Hematopoietic multipotent progenitor cell treated with erythropoietin and hydrocortisone succinate and interleukin-3 and kit ligand, for 4 days (in vitro differentiated cells): ENCODE measurements at places on chromosomes 7 and 10.

GRCh38 chr10:13851906-13852305 lies 265.1 kb downstream of the PRPF18 start:
- DNase-seq = no peak

DNA sequence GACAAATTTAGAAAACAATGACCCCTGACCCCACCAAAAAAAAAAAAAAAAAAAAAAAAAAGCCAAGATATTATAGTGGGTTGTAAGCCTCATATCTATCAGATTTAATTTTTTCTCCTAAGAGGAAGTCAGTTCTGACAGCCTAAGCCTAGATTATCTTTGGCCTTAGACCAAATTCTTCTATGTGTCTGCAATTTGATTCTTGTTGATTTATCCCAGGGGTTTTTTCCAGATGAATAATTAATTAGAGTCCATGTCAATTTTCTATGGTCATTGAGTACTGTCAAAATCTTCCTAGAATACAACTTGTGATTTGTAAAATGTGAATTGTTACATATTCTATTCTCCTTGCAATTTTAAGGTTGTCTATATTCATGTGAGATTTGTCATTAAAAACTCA lies 151.6 kb upstream of the CACNA2D1 start:
- peak; percentile 31 for DNase-seq

GRCh38 chr10:126049759-126050700 lies 153.7 kb downstream of the FANK1 start:
- DNase-seq = peak; percentile 49

GRCh38 chr7:12630513-12630819 lies 57.0 kb upstream of the ARL4A start:
- no peak for DNase-seq

DNA sequence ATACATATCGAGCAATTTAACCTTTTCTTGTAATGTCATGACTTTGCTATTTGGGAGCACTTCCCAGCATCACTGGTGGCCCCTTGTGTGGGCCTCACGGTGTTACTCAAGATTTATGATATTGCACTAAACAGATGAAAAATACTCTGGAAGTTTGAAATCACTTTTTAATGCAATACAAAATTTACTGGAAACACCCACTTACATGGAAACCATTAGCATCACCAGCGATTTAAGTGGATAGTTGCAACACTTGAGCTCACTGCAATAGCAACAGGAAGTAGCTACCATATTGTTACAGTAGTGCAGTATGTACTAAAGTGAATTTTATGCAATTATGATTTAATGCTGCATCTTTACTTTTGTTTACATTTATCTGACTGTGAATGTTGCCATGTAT lies 184.4 kb downstream of the MDFIC start:
- DNase-seq = no peak

DNA sequence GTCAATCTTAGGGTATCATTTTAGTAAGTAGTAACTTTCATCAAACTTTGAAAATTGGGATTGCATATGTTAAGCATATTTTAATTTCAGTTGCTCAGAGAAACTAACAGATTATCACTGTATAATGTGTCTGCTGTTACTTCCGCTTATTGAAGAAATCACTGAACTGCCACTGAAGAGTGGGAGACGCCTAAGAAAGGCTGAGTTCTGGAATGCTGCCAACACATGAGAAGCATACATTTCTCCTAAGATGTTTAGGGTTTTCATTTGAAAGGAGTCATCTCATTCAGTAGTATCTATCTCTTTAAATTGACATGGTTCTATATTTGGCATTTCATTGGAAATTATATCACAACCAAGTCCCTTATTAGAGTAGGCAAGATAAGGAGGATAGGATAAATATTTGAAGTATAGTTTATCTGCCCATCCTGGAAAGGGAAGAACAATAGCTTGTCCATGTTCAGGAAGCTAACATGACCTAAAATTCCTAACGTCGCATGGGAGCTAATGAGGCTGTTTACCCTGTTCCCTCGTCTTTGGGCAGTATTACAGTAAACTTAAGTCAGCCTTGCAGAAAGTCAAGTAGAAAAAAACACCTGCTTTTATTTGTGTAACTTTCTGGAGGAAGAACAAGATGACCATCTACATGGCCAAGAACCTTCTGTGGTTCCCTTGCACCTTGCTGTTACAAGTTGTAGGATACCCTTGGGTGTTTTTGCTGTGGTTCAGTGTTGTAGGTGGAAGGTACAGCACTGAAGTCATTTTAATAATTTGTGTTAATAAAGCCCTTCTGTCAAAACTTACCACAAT lies 67.3 kb downstream of the NHLRC2 start:
- peak; percentile 55 for DNase-seq

DNA sequence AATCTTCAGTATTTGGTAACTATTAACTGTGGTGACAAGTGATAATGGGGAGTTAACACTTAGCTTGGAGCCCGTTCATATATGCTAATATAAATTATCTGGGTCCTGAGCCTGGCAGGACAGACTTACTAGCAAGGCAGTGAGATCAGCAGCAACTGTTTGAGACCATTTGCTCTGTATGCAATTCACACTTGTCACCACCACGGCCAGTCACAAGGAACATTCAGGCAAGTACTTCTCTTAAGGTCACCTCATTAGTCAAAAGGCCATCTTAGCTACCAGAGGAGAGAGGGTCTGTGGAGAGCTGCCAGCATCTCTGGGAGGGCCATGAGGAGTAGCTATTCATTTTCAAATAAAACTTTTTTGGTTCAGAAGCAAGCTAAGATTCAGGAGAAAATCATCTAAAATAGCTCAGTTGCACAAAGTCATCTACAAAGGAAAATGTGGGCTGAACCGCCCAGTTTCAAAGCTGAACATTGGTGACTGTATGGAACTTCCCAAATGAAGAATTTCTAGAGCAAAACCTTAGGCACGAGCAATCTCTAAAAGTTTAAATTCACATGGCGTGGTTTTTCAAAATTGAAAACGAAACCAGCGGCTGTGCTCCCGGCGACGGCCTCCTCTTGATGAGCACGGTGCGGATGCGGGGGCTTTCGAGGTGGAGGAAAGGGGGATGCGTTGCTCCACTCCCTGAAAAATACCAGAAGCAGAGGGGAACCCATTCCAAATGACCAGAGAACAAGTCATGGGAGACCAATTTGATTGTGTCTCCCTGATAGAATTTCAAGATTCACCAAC lies 233.5 kb upstream of the MGMT start:
- DNase-seq = no peak

GRCh38 chr10:18497806-18498369 lies 153.5 kb downstream of the NSUN6 start:
- DNase-seq = no peak
